ENCODE measurements at places on chromosomes 6 and 20. TPM values are rescaled to one million over a fixed set of nuclear protein-coding genes. Genes with fewer than 3 reads are reported as not detected.

UBE2J1 gene
- 15.6 TPM for total RNA-seq

HCK gene
- total RNA-seq = 11.1 TPM

PDE7B gene
- total RNA-seq = 10.3 TPM

TMEM239 gene
- not detected for total RNA-seq

TCP11 gene
- not detected for total RNA-seq

BPIFB4 gene
- total RNA-seq = not detected

DDO gene
- total RNA-seq = 7.9 TPM

C6orf118 gene
- total RNA-seq = not detected

TCF15 gene
- 10.3 TPM for total RNA-seq

FRMD1 gene
- total RNA-seq = 0.18 TPM

TSPO2 gene
- not detected for total RNA-seq

BAG2 gene
- 11.8 TPM for total RNA-seq

LAMA5 gene
- 113 TPM for total RNA-seq

HEBP2 gene
- 111 TPM for total RNA-seq

SIM1 gene
- total RNA-seq = not detected

PTCRA gene
- not detected for total RNA-seq

TP53TG5 gene
- 2.0 TPM for total RNA-seq

RIPOR2 gene
- 5.4 TPM for total RNA-seq

- DNase-seq = peak; percentile 79
These were observed 34.6 kb downstream of the GCNT2 start for GRCh38 chr6:10555625-10556309.

DNA sequence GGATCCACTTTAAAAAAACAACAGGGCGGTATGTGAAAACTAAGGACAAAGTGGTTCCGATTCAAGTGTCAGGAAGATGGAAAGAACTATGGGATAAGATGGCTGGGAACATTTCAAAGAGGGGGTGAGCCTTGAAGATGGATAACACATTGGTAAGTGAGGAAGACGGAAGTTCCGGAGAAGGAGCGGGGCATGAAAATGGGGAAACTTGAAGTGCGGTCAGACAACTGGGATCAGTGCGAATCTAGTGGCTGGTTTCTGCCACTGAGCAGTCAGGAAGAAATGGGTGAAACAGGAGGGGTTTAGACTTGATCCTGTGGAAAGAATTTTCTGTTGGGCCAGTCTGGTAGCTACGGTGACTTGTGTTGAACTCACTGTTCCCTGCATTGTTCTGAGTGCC, 1.2 kb downstream of the NAA20 start:
- DNase-seq = no peak

- no peak for DNase-seq
These were observed 47.1 kb upstream of the PIM1 start for GRCh38 chr6:37122861-37123260.

DNA sequence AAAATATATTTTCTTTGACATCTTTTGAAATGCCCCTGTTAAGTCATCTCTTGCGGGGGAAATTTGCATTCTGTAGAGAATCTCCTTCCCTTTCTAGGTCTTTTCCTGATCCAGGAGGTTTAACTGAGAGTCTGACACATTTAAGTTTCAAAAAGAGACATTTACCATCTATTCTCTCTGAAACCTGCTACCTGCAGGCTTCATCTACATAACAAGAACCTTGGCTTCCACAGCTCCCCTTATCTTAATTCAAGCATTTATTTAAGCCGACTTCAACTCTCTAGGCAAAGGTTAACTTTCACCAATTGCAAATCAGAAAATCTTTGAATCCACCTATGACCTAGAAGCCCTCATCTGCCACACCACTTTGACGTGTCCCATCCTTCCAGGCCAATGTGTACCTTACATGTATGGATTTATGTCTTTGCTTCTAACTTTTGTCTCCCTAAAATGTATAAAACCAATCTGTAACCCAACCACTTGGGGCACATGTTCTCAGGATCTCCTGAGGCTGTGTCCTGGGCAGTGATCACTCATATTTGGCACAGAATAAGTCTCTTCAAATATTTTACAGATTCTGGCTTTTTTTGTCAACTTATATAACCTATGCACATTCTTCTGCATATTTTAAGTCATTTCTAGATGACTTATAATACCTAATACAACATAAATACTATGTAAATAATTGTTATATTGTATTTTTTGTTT, 666.7 kb downstream of the UTRN start:
- no peak for DNase-seq

- no peak for DNase-seq
These were observed 245.4 kb upstream of the FLRT3 start for GRCh38 chr20:14582855-14583254.

DNA sequence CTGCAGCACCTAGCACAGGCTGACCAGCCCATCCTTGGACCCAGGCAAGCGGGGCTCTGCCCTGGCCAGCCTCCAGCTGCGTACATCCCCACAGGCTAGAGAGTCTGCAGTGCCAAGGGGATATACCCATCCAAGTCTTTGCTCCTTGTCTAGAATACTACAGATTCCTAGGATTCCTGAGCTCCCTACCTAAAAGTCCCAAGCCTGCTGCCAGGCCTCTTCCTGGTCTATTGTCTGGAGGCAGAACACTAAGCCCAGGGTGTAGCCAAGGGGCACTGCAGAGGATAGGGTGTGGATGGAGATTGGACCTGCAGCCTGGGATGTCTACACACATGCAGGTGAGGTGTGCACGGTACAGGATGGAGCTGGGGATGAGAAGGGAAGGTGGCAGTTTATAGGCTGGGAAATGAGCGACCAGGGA, 90.0 kb upstream of the SIRPA start:
- DNase-seq = no peak

GRCh38 chr6:39760226-39760952, 31.8 kb upstream of the DAAM2 start:
- no peak for DNase-seq

GRCh38 chr20:21173485-21173884, 47.6 kb downstream of the KIZ start:
- DNase-seq = no peak

- DNase-seq = peak; percentile 56
These were observed 9.1 kb upstream of the MAPK13 start for GRCh38 chr6:36120979-36121786.

DNA sequence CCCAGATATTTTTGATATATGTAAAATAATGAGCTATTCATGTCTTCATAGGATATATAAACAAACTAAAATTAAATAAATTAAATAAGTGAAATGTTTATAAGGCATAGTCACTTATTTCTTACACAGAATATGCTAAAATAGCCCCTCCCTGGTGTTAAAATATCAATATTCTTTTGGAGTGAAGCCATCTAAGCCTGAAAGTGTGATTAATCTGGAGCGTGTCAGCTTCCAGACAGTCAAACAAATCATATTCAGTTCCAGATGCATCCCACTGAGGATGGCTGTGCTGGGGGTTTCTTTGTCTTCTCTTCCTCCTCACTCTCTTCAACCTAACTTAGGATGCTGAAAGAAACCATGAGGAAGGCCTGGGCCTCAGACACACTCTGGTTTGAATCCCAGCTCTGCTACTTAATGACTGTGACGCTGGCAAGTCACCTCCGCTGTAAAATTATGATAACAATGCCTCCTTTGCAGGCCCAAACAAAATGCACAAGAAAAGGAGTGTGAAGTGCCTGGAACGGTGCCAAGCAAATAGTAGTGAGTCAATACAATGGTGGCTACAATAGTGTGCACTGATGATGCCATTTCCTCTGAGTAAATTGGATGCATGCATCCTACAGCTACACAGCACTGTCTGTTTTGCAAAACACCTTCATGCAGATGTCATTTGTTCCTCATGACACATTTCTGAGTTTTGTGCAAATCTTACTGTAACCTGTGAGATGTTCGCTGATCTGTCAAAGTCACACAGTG, 161.4 kb downstream of the FOXC1 start:
- no peak for DNase-seq

GRCh38 chr6:14134211-14134910, 16.8 kb downstream of the CD83 start:
- no peak for DNase-seq

DNA sequence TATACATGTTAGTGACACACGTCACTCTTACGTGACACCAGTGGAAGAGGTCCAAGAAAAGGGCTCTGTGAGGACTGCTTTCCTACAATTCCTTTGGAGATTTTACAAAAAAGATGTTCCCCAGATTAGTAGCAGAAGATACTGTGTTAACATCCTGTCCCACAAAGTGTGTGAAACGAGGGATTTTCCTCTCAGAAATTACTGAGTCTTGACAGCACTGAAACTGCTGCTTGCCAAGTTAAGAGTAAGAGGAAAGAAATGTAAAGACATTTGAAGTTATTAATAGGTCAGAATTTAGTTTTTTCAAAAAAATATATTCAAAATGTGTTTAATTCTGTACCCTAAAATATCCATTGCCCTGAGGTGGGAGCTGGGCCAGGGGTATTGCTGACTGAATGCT, 58.8 kb upstream of the MAP7 start:
- DNase-seq = no peak

DNA sequence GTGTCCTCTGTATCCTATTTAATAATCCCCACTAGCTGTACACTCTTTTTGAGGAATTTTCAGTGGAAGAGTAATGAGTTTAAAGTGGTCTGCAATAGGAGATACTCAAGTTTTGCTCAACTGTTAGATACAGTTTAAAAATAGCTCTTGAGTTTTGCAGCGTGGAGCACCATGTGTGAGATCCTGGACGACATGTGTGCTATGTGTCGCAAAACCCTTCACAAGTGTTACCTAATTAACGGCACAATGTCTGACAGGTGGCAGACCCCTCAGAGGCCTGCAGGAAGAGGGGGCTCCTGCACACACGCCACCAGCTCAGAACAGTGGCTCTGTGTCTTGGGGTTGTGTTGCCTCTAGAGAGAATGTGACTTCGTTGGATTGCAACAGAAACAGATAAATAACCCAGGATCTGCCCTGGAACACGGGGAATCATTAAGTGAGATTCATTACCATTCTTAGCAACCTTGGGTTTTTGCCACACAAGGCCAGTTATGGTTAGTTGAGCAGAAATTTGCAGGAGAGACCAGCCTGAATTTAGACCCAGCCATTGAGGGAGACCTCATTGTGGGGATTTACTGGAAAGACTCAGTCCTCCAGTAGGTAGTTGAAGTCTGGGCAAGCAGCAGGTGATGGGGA, 73.8 kb downstream of the SASH1 start:
- DNase-seq = no peak

DNA sequence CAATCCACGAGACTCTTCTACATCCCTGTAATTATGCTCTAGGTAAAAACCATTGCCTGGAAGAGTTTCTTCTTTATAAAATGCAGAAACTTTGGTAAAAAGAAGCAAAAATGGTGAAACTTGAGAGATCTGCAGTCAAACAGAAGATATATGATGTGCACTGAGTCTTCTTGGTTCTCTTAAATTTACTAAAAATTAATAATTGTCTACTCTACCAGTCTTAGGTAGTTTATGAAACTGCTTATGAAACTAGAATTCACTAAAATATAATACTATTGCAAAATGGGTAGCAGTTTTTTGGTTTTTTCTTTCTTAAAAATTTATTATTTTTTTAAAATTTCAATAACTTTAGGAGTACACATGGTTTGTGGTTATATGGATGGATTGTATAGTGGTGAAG, 519.1 kb upstream of the SOX4 start:
- no peak for DNase-seq

- peak; percentile 30 for DNase-seq
These were observed 183.7 kb upstream of the JAG1 start for GRCh38 chr20:10857352-10858070.

DNA sequence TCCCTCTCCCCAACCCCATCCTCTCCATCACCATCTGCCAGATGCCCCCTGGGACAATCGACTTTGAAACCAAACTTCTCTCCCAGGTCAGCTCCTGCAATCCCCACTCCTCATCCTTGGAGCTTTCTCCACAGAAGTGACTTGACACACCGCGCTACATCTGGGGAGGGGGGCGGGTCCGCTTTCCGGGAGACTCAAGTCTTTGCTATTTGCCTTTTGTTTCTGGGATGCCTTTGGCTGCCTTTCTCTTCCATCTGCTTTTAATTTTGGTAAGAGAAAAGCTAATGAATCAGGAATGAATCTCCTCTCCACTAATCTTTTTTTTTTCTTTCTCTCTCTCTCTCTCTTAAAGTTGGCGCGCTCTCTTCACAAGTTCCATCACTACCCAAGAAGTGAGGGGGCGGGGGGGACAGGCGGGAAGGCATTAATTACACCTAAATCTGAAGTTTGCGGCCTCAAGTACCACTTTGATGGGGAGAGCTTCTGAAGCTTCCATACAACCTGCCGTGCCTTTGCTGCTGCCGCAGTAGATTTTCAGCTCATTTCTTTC, 664 bp upstream of the TPBG start:
- DNase-seq = no peak

GRCh38 chr20:18702736-18703135, 110.8 kb upstream of the SCP2D1 start:
- DNase-seq = peak; percentile 29

- no peak for DNase-seq
These were observed 215.5 kb downstream of the ALDH8A1 start for GRCh38 chr6:134734312-134734869.

GRCh38 chr6:138431256-138432062, 27.4 kb downstream of the HEBP2 start:
- DNase-seq = no peak

DNA sequence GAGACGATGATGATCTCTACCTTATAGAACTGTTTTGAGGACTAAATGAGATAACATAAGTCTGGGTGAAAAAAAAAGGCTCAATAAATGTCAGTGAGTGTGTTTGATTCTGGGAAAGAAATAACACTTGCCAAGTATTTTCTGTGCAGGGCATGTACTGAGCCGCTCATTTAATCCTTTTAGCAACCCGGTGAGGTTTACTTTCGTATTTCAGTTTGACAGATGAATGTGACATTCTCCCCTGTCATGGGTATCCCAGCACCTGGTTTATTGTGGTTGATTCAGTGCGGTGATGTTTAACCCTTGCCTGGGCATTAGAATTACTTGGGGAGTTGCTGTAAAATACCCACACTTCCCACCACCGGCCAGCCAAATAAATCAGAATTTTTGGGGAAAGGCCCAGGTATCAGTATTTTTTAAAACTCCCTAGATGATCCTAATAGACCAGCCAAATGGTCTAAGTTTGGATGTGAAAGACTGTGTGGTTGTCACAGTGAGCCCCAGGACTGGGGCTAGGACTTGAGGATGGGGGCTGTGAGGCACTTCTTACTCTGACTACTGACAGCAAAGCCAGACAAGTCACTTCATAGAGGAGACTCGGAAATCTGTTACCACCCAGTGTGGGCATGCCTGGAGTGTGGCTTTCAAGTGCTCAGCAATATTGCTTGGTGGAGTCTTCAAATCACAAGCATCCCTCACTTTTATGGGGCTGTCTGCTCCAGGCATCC, 100.2 kb upstream of the KCNG1 start:
- DNase-seq = no peak

- peak; percentile 47 for DNase-seq
These were observed 76.2 kb downstream of the FAM229B start for GRCh38 chr6:112163295-112164257.

- DNase-seq = no peak
These were observed 146.2 kb downstream of the TBX18 start for GRCh38 chr6:84618046-84618752.

- DNase-seq = no peak
These were observed 27.0 kb downstream of the TOX2 start for GRCh38 chr20:43941476-43942200.

GRCh38 chr6:2471472-2471871, 226.1 kb upstream of the GMDS start:
- no peak for DNase-seq

- DNase-seq = no peak
These were observed 193.1 kb upstream of the SIM1 start for GRCh38 chr6:100657678-100658330.

GRCh38 chr20:60263725-60264709, 305.8 kb downstream of the CDH26 start:
- no peak for DNase-seq

- DNase-seq = no peak
These were observed 15.2 kb downstream of the GTPBP2 start for GRCh38 chr6:43613721-43614395.
